ENCODE measurements at places on chromosomes 5 and 9.

- DNase-seq = no peak
Measured at GRCh38 chr5:132130918-132131715, 57.5 kb downstream of the CSF2 start.

DNA sequence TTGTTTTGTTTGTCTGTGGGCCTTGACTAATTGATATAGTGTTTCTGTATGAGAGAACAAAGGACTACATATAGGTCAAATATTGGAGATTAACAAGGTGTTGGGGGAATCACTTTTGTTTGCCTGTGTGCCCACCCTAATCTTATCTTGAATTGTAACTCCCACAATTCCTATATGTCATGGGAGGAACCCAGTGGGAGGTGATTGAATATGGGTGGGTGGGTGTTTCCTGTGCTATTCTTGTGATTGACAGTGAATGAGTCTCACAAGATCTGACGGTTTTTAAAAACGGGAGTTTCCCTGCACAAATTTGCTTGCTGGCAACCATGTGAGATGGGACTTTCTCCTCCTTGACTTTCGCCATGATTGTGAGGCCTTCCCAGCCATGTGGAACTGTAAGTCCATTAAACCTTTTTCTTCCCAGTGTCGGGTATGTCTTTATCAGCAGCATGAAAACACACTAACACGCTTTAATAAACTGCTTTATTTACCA, 64.9 kb upstream of the HSPB3 start:
- no peak for DNase-seq

GRCh38 chr5:125375143-125375542, 628.7 kb upstream of the ZNF608 start:
- no peak for DNase-seq

GRCh38 chr5:121006217-121006616, 542.1 kb downstream of the PRR16 start:
- DNase-seq = no peak

DNA sequence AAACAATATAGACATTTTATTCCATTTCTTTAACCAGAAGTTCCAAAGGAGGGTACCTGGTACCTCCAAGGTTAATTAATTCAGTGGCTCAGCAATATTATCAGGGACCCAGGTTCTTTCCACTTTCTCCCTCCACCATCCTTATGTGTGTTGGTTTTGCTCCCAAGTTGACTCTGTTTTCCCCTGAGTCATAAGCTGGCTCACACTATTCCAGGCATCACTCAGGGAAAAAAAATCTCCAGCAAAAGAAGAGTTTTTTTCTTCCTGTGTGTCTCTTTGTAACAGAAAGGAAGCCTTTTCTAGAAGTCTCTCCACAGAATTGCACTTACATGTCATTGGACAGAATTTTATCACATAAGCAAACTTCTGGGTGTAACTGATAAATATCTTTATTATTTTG, 31.2 kb upstream of the GALNT10 start:
- DNase-seq = peak; percentile 27

DNA sequence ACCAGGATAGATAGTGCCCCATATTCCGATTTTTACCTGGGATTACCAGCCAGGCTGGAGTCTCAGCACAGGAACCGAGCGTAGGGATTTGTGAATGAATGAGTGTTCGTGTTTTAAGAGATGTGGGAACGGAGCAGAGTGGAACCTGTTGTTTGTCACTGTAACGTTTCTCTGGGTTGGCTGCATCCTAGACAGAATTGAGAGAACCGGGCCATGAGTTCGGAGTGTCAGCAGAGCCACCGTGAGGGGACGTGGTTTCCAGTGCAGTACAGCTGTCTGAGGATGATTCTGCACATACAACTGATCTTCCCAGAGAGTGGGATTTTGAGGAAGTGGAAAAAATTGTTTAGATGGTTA, 1.2 kb downstream of the PDE8B start:
- no peak for DNase-seq

- DNase-seq = no peak
Measured at GRCh38 chr5:175824676-175825075, 46.7 kb upstream of the CPLX2 start.

All from kidney glomerular epithelial cell (primary cell).